GM12865 (cell line): ENCODE measurements at places on chromosomes 2 and 18.

DNA sequence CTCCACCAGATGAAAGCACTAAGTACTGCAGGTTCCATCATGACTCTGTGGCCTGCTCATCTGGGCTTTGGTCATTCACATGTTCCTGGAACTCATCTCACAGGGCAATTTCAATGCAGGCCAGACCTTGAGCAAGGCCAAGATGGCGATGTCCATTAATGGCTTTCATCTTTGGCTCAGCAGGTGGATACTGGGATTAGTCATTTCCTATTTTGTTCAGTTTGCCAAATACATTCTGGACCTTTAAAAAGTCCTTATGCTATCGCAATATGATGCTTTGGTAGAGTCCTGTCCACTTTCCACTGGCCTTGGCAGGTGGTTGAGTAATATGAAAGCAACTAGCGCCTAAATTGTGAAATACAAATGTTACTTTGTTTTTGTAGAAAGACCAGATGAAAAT is 170.1 kb upstream of the REV1 start:
- no peak for DNase-seq

GRCh38 chr2:238015705-238016104 is 45.1 kb upstream of the SCLY start:
- DNase-seq: no peak

DNA sequence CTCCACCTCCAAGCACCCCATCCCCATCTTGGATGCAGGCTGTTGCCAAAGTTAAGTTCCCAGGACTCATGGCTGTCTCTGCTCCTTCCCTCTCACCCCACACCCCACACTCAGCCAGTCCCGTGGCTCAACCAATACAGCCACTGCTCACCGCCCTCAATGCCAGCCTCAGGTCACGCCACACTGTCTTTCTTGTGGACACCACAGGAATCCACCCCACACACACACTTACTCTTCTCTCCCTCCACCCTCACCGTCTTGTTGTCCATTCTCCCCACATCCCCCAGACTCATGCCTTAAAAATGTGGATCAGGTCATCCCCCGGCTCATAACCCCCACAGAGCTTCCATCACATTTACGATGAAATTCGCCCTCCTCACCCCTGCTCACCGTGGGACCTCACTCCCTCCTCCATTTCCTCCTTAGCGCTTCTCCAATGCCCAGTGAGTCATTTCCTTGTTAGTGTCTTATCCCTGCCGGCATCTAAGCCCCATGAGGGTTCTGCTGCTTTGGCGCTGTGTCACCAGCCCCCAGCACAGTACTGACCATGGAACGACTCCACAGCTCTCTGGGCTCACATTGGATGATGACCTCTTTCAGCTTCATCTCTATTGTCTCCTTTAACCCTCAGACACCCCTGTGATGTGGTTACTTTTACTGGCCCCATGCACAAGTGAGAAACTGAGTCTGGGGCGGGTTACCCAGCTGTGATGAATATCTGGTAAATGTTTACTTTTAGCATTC is 13.8 kb downstream of the MLPH start:
- DNase-seq: no peak

DNA sequence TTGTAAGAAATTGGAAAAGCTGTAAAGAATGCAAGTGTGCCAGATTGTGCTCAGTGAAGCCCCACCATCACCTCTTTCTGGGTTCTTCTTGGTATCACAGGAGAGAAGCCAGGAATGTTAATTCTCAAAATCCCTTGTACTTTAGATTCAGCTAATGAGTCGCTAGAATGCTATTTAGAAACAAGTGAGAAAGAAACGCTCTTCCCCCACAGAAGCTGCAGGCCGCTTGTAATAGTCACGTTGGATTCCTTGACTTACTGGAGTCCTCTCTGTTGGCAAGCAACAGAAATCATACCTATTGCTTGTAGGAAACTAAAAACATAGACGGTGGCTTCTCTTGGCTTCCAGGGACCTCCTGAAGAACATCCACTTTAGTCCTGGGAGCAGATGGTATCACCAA is 375.6 kb upstream of the LRATD1 start:
- no peak for DNase-seq

GRCh38 chr2:72965770-72966450 is 48.6 kb downstream of the EMX1 start:
- DNase-seq: no peak

DNA sequence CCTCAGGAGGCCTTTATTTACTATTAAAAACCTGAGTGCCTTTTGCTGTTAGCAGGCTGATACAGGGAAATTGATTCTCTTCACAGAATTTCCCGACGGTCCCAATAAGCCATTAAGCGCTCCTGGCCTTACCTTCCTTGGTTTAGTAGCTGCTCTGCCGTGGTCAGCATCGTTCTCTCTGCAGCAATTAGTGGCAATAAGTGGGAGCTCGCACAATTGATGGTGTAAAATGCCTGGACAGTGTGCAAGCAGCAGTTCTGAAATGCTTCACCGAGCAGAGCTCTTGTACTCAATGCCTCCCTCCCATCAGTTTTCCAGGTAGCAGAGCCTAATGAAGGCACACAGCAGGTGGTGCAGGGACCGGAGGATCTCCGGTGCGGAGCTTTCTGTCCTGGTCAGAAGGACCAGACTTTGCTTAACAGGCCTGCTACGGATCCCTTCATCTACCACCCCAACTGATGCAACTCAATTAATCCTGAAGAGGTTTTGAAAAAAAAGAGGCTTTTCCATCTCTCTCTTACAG is 1.1 kb upstream of the LINC00305 start:
- DNase-seq: no peak

DNA sequence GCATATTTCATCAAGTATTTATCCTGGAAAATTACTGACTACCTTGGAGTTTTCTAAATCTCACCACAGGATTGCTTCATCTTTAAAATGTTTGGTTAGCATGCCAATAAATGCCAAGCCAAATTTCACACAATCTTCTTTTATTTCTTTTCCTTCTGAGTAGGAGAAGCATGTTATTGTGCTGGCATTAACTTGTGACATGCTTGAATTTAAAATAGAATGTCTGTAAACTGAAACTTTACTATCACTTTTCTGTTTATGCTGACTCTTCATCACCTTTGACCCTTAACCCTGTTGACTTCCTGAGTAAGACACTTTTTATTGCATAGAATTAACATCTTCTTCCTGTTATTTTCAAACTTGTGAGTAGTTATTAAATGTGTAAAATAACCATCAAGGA is 56.2 kb upstream of the LRRTM4 start:
- DNase-seq: no peak

DNA sequence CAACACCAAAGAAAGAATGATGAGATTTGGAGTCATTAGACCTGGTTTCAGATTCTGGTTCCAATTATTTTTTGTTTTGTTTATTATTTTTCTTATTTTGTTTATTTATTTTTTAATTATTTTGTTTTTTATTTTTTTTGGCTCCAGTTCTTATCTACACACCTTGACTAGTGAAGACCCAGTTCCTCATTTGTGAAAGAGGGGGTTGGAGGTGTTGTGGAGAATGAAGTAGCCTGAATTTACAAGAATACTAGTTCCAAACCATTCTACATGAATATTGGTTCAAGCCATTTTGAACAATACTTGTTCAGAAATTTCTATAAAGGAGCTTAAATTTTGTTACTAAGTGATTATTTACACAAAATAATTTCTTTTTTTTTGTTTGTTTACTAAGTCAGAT is 6.9 kb upstream of the KCNJ13 start:
- no peak for DNase-seq

- DNase-seq: no peak
Observed at GRCh38 chr2:38600242-38600891, 2.4 kb downstream of the HNRNPLL start.

DNA sequence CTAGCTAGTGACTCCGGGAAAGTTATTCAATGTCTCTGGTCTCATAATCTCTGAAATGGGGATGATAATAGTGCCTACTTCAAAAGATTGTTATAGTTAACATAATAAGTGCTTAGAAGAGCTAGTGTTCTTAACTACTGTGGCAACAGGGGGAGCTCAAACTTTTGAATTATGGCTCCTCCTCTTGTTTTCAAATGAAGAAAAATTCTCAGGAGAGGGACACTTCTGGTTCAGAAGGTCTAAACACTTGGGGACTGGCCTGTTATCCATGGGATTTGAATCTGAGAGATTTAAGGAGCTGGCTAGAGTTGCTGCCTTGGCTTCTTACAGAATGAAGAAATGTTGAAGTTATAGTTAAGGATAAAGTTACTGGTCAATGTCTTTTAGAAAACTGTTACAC is 92.2 kb upstream of the ITGB6 start:
- DNase-seq: no peak

GRCh38 chr18:6254456-6254855 is 160.3 kb downstream of the L3MBTL4 start:
- DNase-seq: no peak

GRCh38 chr18:25047983-25048382 is 304.0 kb downstream of the ZNF521 start:
- DNase-seq: no peak

DNA sequence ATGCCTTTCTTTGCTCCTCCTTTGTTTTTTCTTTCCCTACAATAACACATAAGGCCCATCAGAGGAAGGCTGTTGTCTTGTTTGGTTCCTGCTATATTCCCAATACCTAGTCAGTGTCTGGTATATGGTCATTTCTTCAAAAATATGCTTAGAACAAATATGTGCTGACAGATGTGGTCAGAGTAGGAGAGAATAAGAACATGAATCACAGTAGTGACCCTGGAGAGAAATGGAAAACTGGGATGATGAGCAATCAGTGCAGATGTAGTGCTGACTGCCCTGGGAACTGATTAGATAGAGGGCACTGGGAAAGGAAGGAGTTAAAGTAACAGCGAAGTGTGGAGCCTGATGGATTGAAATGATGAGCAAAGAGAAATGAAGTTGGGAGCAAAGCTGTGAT is 189.4 kb upstream of the LHCGR start:
- no peak for DNase-seq

- DNase-seq: no peak
Observed at GRCh38 chr2:112529757-112530156, 12.5 kb upstream of the POLR1B start.

DNA sequence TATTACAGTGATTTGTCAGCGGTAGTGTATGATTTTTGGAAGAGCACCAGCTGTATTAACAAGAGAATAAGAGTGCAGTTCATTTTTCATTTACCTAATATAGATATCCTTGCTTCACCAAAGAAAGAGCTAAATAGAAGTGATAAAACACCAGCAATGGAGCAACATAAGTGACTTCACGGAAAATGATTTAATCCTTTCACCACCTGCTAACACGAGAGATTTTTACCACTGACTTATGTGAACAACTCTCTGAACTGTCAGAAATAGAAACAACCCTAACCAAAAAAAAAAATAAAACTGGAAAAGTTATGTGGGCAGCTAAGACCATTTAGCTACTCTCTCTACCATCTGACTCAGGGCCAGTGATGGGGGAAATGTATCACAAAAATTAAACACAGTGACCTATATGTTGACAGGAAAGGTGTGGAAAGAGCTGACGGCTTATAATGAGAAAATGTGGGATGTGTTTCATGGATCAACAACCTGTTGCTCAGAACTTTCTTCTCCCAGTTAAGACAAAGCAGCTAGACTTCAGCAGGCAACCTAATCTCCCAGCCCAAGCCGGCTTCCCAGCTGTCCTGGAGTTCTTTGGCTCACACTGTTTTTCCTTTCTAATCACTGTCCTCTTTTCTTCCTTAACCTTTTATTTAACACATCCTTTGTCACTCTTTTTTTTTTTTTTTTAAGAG is 272.7 kb downstream of the SS18 start:
- DNase-seq: no peak

DNA sequence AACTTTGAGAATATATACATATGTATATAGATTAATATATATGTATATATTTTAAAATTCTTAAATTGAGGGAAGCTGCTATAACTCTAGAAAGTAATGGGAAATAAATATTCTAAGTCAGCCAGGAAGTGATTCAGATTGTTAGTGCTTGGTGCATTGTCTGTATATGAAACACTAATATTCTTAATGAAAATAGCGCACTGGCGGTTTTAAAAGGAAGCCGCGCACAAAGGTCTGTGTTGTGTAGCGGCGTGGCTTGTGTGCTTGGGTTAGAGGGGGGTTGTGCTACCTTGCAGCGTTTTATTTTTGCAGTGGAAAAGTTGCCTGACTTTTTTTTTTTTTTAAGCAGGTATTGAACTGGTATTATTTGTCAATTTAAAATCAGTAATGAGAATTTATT is 11.3 kb downstream of the TSHZ1 start:
- no peak for DNase-seq

GRCh38 chr2:101706819-101707177 is 9.3 kb downstream of the MAP4K4 start:
- DNase-seq: peak; percentile 71

DNA sequence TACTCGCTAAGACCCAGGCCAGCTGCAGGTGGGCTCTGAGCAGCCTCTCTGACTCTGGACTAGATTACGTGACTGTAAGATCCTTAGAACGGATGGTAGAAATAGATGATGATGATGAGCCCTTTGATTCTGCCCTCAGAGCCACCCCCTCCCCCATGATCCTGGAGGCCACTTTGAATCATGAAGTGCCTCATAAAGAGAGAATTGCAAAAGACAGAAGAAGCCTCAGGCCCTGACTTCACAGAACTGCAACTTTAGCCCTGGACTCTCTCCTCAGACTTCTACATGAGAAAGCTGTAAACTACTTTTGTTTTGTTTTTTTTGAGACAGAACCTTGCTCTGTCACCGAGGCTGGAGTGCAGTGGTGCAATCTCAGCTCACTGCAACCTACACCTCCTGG is 15.4 kb upstream of the TET3 start:
- DNase-seq: no peak

GRCh38 chr2:236867441-236868260 is 218.0 kb upstream of the COPS8 start:
- no peak for DNase-seq

DNA sequence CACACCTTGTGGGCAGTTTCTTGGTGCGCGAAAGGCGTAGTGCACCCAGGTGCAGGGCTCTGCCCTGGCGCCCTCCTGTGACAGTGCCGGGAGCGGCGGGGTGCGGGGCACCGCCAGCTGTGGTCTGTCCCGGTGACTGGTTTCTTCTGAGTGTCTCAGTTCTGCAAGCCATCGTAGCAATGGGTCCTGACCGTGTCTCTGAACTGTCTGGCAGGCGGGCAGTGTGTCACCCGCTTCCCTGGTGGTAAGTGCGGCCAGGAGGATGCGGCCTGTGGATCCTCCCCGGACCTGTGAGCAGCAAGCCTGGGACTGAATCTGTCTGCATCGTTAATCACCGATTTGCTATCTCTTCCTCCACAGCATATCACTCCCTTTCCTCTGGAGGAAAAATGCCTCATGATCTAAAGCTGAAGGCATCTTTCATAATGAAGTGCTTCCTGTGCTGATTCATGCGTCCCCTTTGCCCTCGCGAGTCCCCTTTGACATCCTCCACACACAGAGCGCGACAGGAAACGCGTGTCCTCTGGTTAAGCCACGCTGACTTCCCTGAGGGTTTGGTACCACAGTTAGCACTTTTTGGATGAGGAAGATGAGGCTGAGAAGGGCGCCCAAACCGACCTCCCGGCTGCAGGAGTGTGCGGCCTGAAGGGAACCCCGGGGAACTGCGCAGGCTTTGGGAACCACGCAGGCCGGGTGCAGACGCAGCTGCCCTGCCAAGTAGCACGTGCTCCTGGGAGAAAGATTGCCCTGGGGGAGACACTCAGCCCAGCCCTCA is 416.0 kb upstream of the HS6ST1 start:
- DNase-seq: peak; percentile 35
